ENCODE measurements at places on chromosomes 3 and 15.

- DNase-seq: no peak
Observed at GRCh38 chr3:46416125-46416810, 9.2 kb downstream of the CCRL2 start.

DNA sequence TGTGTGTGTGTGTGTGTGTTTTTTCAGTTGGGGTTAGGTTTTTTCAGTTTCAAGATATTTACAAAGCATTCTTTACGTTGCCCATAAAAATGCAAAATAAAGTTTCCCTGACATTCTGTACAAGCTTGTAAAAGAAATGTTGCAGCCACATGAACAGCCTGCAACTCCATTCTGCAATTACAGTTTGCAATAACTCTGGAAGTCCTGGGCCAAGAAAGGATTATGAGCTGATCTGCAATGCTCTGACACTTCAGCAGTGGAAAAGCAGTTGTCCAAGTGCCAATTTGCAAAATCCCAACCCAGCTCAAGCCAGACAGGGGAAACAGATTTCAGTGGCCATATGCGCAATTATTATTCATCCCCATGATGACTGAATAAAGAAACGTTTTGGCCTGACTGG, 322.1 kb downstream of the MEX3B start:
- no peak for DNase-seq

DNA sequence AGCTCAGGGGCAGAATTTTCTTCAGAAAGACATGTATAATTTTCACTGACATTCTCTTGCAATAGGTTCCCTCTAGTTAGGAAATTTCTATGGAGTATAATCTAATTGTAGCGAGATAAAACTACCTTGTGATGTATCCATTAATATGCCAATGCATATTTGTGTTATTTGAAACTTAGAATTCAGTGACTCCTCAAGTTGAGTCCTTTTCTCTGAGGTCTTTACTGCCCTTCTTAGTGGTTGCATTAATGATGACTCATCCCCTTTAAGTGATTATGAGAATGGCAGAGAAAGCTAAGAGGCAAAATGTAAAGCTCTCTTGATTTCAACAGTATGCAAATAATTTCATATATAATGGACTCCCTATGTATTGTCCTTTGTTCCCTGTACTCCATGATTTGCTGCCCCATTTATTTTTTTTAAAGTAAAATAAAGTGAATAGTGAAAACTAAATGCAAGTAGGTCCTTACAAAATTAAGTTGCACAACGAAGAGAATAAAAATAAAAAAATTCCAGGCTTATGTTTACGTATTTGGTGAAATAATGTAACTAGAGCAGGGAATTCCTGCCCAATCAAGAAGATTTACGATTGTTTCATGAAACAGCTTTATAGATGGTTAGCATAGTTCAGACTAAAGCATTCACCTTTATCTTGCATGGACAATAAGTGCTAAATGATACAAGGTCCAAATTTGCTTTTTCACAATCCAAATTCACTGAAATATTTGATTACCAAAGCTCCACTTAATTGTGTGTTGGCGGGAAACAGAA, 78.1 kb downstream of the ZPLD1 start:
- no peak for DNase-seq

DNA sequence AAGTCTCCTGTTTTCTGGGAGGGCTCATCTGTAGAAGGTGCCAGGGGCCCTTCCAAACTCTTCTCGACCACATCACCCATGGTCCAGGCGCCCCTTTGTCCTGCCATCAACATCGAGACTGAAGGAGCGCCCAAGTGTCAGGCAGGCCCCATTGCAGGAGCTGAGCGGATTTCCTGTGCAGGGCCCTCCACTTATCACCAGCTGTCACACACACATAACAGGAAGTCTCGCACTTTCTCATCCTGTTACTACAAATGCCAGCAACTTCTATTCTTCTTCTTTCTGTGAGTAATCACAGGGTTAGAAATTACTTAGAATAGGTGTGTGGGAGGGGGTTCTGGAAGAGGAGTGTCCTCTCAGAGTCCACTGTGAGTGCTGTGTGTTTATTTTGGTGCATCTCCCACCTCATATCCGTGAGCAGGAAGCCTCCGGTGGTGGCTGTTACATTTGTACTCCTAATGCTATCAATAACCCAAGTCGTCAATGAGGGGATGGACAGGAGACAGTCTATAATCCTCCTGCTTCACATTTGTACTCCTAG, at the start of gene KLHL6:
TSS of gene KLHL6 (minus strand) at position 166 of the 541 bp plus-strand sequence. CDS start at position 113, 53 bp downstream.
- DNase-seq: no peak

GRCh38 chr3:151044706-151045105, 40.8 kb upstream of the MED12L start:
- no peak for DNase-seq

DNA sequence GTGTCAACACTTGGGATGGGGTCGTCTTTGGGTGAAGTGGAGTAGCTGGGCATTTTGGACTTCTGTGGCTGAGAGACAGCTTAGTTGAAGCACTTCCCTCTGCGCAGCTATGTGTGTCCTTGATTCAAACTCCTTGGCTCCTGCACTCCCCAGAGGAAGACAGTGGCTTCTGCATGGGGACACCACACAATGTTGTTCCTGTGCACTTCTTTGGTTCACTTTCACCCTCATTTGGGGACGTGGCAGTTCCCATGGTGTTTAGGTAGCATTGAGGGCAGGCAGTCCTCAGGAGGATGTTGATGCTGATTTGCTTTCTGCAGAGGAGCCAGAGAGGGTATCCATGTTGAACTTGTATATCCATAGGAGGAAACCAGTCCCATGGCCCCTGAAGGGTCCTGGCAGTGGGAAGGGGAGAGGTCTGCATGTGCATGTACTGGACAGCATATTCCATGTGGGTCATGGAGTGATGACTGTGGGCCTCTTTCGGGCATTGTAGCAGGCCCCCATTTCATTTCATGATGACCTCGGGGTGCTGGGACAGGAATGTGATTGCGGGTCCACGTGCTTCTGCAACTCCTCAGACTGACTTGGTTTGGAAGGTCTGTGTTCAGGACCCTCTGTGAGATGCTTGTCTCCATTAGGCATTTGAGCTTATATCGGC, 135.4 kb downstream of the SNRPN start:
- no peak for DNase-seq

DNA sequence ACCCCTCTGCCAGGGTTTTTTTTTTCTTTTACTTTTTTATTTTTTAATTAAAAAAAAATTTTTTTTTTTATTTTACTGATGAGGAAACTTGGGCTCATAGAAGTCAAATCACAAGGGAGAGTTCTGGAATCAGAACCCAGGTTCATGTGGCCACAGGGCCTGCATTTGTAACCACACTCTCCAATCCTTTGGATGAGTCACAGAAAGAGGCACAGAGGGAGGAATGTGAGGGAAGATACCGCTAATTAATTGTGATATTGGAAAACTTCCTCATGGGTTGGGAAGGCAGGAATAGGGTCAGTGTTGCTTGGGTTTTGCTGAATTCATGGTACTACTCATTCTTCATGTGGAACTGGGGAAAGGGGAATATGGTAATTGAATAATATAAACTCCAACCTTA, 132.9 kb upstream of the SLC6A11 start:
- no peak for DNase-seq

DNA sequence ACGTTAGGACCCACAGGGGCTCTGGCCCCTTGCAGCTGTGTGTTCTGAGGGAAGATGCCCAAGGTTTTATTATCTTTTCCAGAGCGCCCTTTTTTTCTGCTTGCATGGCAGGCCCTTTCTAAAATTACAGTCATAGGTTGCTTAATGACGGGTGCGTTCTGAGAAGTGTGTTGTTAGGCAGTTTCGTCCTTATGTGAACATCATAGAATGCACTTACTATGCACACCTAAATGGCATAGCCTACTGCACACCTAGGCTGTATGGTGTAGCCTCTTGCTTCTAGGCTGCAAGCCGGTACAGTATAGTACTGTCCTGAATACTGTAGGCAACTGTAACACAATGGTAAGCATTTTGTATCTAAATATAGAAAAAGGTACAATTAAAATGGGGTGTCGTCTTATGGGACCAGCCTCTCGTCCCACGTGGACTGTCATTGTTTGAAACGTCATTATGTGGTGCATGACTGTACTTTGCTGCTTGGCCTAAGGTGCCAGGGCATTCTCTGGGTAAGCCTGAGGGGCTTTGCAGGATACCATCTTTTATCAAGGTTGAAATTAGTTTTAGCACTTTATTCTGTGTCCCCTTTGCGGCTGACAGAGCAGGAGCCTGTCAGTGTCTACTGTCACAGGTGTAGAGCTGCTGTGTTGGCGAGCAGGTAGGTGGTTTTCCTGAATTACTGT, 10.9 kb downstream of the KLF13 start:
- no peak for DNase-seq

DNA sequence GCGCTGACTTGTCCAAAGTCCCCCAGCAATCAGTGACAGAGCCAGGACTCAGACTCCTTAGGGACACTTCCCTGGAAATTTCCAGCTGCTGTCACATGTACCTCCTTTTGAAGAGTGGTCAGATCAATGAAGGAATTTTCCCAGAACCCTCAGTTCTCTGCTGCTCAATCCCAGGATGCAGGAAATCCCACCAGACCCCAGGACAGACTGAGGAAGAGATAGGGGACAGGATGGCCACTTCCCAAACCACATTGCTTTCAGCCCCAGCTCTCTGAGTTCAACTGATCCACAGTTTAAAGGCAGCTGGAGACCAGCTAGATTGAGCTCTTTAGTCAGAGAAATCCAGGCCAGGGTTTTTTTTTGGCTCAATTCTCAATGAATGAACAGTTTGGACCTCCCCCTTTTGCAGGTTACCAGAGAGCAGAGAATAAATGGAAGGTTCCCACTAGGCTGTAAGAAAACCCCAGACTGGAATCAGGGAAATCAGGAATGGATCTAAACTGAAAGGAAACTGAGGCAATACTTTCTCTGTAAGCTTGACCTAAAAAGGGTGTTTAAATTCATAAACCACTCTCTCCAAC, 1.5 kb downstream of the CYP1A1 start:
- peak; percentile 2 for DNase-seq

GRCh38 chr15:31357148-31357547, 30.5 kb downstream of the KLF13 start:
- DNase-seq: no peak

- DNase-seq: no peak
Observed at GRCh38 chr15:97456521-97457202, 503.8 kb upstream of the ARRDC4 start.

DNA sequence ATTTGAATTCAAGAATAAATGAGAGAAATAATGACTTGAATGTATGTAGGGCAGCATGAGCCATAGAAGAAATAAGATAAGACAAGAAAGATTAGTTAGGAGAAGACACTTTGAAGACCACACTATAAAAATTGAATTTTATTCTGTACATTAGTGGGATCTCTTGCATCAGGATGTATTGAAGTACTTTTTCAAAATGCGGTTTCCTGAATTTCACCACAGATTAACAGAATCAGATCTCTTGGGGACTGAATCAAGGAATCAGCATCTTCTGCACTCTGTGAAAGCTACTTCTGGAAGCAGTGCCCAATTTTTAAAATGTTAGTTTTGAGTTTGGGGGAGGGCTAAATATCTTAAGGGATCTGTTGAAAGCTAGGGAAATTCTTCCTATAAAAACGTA, 763.9 kb upstream of the GOLIM4 start:
- DNase-seq: no peak

GRCh38 chr3:118593277-118593670, 441.4 kb downstream of the IGSF11 start:
- DNase-seq: no peak

DNA sequence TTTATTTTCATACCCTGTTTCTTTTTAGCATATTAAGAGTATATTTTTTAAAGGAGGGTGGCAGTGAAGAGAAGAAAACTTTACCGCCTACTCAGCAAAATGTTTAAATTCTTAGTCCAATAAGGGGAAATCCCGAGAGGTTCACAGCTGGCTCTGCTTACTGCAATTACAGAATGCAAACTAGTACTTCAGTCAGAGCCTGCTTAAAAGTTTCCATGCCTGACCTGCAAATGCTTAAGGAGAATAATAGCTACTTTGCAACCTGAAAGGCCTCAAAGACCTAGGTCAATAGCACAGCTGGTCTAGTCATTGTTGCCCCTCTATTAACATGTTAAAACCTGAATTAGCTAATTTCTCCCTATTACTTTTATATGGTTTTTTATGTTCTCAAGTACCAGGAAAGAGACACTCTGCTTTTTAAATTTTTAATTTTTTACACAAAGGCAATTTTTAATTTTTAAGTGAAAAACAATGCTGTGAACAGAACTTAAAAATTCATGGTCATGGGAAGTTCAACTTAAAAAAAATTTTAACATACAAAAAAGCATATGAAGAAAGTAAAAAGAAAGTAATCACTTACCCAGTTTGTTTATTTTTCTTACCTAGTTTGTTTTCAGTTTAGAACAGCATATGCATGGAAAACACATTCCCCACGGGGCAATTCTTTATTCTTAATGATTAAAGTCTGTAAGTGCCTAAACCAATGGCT, 79.2 kb downstream of the P3H2 start:
- no peak for DNase-seq

GRCh38 chr15:99148851-99149276, 44.0 kb downstream of the SYNM start:
- DNase-seq: no peak

DNA sequence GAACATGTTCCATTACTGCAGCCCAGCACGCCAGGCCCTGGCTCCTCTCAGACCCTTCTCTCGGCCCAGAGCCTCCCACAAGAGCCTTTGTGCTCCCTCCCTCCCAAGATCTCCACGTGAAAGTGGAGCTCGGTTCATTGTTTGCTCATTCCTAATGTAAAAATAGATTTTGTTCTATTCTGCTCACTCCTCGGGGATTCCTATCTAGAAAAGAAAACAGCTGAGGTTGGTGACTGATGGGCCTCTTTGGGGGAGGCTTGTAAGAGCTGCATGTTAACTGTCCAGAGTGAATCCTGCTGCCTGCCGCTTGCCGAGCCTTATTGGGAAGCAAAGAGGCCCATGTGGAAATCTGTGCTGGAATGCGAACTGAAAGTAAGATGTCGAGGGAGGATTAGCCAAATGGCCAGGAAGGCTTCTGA, 267.1 kb downstream of the LRTM1 start:
- DNase-seq: no peak

DNA sequence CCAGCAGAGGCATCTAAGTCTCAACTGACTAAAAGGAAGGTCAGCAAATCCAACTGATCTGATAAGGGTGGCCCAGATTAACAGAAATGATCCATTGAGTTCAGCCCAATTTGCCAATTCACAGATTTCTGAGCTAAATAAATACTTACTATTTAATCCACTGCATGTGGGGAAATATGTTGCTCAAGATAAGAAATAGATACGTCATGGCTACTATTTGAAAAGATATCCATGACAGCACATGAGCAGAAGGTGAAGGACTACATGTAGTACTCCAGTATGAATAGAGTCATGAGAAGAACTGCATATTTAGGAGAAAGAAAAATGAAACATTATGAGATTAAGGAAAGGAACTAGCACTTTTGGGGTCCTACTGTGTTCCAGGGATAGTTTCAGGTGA, 332.4 kb downstream of the ARPP21 start:
- no peak for DNase-seq

- no peak for DNase-seq
Observed at GRCh38 chr15:46354443-46354842, 719.6 kb downstream of the SQOR start.

DNA sequence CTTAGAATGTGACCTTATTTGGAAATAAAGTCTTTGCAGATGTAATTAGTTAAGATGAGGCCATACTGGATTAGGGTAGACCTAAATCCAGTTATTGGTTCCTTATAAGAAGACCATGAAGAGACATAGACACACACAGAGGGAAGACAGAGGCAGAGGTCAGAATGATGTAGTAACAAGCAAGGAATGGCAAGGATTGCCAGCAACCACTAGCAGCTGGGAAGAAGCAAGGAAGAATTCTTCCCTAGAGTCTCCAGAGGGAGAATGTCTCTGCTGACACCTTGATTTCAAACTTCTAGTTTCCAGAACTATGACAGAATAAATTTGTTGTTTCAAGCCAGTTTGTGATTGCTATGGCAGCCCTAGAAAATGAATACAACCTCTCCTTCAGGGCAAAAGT, 116.7 kb downstream of the WDR76 start:
- DNase-seq: no peak

- DNase-seq: no peak
Observed at GRCh38 chr15:38050529-38051448, 116.3 kb downstream of the TMCO5A start.

All from hypothalamus (tissue), 51 donors.